ENCODE measurements at places on chromosomes 1 and 21. TPM values are rescaled to one million over a fixed set of nuclear protein-coding genes. Genes with fewer than 3 reads are reported as not detected.

DNA sequence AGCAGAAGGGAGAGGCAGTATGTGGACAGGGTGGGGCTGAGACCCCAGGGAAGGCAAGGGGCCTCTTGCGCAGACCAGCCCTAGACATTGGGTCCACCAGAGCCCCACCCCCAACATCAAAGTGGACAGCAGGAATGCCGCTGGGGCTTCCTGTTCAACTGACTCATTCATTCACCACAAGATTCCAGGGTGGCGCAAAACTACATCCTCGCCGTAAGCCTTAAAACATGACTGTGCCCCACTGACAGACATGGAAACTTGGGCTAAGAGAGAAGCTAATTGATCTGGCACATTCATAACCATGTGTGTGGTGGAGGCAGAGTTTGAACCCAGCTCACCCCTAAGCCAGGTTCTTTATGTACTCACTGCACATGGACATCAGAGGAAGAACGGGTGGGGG, 14.0 kb downstream of the COL16A1 start:
- DNase-seq = no peak

DNA sequence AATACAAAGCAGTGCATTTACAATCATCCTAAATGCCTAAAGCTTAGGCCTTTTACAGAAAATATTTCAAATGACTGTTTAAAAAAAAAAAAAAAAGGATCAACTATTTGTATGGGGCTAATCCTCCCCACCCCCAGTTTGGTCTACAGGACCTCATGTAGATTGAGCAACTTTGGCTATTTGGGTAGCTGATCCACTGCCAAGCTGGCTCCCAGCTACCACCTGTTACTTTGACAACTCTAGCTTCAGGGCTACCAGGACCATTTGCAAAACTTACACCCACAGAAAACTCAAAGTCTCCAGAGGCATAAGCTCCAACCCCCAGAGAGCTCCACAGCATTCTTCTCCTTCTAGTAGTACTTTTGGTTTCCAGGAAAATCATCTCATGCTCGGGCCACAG, 29.4 kb downstream of the JAK1 start:
- DNase-seq = no peak

- no peak for DNase-seq
Observed at GRCh38 chr1:92536211-92536979, 49.7 kb upstream of the GFI1 start.

DNA sequence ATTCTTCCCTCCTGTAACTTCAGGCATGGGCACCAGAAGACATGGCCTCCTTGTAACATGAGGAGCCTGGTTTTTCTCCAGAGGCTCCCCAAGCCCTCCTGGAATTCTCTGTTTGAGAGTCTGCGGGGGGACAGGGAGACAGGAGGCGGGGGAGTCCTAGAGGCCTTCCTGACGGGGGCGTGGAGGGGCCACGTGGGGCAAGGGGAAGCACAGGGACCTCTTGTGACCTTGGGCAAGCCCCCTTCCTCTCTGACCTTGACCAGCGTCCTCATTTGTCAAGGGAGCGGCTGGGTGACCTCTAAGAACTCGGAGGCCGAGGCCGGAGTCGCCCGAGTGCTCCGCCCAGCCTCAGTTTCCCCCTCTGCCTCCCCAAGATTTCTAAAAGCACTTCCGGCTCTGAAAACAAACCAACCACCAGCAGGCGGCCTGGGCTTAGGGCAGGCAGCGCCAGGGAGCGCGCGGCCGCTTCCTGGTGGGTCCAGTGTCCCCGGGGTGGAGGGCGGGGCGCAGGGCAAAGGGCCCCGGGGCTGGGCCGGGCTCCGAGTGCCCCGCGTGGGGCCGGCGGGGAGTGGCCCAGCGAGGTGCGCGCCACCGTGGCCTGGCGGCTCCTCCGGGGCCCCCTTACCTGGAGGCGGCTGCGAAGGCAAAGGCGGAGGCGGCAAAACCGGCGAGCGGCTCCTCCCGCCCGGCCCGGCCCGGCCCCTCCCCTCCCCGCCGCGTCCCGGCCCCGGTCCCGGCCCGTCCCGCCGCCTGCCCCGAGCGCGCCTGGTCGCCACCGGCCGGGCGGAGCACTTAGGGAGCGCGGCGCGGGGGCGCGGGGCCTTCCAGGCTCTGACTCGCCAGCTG, at the start of gene TMCO4:
Gene TMCO4, minus strand, starts transcription at position 687 of the 846 bp plus-strand sequence. CDS start 19,158 bp downstream, outside the sequence.
- DNase-seq = peak; percentile 81

GRCh38 chr1:81978945-81979344, 178.2 kb downstream of the ADGRL2 start:
- DNase-seq = no peak

GRCh38 chr1:53893999-53894636, at the start of gene DIO1:
DIO1 (plus strand) TSS chr1:53894187; CDS start chr1:53894211, 24 bp downstream.
- no peak for DNase-seq

DNA sequence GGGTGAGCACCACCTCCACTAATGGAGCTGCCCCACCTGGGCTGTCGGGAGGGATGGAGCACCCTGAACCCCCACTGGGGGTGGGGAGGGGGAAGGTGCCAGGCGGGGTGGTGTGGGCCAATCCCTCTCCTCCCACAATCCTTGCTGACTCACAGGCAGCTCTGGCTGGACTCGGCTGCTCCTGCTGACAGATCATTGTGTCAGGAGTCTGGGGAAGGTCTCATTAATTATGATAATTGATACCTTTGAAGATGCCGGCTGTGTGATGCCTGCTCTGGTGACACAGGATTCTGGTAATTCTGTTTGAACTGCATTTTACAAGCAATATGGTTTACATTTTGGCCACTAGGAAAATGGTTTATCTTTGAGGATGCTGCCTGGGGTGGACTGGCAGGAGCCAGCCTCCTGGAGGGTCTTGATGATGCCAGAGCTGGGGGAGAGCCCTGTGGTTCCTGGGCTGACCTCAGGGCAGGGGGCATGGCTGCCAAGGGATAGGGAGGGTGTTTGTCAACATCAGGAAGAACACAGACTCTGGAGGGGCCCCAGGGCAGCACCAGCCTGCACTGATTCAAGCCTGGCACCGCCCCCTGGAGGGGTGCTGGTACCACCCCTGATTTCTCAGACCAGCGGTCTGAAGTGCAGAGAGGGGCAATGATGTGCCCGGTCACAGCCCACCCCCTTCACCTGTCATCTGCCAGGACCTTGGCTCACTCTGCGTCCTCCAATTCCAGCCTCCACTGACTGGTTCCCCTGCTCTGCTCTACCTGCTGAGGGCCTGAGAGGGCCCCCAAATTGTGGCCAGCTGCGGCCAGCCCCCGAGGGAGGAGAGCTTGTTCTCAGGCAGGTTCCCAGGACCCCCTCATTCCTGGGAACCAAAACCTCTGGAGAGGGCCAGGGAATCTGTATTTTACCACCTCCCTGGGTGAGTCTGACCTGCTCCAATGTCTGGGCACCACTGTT, 338.8 kb downstream of the MATN1 start:
- peak; percentile 34 for DNase-seq

- no peak for DNase-seq
Observed at GRCh38 chr1:226657895-226658545, 81.1 kb downstream of the ITPKB start.

GRCh38 chr1:67853704-67854103, 20.4 kb upstream of the GNG12 start:
- DNase-seq = no peak

DNA sequence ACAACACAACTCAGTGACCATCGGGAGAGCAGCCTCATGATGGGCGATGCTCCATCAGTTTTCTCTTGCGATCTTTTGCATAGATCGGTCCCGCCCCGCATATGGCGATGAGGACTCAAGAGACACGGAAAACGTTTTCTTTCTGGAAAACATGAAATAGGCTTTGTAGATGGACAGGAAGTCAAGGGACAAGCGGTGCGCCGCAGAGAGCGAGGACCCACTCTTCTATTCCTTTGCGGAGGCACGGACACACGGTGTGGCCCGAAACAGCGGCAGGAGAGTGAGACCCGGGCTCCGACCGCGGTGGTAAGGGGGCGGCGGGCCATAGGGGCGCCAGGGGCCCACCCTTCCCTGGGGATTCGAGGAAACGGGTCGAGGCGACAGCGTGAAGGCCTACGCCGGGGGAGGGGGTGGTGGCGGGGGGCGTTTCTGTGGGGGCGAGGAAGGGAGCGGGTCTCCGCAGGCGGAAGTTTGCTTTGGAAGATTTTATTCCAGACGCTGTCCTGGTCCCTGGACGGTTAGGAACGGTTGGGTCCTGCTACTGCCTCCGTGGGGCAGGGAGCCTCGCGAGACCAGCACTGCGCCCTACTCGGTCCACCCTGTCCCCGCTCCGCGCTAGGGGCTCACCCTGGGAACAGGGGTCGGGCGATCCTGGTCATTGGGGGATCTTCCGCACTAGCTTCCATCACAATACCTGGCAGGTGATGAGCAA, 796 bp upstream of the TDRKH start:
- no peak for DNase-seq

GRCh38 chr1:185808631-185809030, 74.4 kb downstream of the HMCN1 start:
- no peak for DNase-seq

GRCh38 chr1:93549811-93550210, 101.9 kb downstream of the FNBP1L start:
- DNase-seq = no peak

DNA sequence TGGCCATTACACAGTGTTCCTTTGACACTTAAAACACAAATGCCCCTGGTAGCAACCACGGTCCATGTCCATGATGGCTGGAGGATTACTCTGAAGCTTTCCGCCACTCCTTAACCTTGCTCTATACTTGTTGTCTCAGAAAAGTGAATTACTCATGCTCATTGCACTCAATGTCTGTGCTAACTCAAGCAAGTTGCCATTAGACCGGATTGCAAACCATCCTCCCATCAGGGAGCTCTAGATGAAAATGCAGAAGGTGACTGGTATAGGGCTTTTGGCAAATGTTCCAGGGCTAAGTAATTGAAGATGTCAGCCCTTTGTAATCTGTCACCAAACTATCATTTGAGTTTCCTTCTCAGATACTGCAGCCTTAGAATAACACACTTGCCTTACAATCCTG, 1288.3 kb upstream of the B3GALT2 start:
- DNase-seq = no peak

DNA sequence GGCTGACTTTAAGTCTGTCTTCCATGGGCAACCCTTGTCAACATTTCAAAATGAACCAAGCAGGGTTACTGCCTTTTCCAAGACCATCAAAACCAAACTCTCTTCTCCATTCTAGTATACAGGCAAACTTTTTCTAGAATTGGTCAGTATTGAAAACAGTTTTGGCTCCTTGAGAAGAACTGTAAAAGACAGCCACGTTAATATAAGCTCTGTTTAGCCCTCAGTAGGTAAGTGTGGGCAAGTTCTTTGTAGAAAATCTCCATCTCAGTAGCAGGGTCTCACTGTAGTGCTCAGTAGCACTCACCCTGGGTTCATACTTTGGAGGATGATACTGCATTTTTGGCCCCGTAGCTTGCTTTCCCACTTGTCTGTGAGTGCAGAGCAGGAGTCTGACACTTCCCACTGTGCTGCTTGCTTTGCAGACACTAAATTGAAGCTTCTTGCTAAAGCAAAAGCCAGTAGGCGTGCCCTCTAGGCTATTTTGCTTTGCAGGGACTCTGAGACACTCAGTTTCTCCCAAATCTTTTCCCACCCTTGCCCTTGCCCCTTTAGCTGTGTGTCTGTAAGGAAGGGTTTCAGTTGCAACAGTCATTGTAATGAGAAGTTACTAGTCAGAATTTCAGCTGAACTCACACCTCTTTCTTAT, 34.3 kb upstream of the CACYBP start:
- no peak for DNase-seq

DNA sequence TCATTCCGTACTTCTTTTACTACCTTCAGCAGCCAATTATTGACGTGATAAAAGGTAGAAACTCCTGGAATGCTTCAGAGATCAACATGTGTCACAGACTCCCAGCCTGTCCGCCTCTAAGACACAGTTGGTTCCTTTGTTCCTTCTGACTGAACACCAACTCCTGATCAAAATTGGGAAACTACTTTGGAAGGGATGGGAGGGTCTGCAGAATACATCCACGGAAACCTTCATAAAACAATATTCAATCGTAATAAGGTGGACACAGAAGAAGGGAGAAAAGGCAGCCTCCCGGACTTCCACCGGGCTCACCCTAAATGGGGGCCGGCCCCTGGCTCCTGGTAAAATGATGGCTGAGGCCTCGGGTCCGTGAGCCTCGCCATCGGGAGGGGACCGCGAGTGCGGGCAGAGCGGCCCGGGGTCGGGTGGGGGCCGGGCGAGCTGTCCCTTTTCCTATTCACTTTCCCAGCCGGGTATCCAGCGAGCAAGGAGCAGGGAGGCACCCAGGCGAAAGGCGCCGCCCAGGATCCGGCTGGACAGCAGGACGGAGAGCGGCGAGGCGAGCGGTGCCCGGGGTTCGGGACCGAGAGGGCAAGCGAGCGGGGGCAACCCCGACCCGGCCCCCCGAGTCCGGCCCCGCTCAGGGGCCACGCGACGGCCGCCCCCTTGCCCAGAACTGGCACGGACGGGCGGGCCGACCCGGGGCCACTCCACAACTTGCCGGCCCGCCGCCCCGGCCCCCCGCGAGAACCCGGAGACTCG, 805 bp downstream of the NRIP1 start:
- DNase-seq = no peak

- DNase-seq = no peak
Observed at GRCh38 chr1:74952786-74953185, 181.4 kb upstream of the LHX8 start.

DNA sequence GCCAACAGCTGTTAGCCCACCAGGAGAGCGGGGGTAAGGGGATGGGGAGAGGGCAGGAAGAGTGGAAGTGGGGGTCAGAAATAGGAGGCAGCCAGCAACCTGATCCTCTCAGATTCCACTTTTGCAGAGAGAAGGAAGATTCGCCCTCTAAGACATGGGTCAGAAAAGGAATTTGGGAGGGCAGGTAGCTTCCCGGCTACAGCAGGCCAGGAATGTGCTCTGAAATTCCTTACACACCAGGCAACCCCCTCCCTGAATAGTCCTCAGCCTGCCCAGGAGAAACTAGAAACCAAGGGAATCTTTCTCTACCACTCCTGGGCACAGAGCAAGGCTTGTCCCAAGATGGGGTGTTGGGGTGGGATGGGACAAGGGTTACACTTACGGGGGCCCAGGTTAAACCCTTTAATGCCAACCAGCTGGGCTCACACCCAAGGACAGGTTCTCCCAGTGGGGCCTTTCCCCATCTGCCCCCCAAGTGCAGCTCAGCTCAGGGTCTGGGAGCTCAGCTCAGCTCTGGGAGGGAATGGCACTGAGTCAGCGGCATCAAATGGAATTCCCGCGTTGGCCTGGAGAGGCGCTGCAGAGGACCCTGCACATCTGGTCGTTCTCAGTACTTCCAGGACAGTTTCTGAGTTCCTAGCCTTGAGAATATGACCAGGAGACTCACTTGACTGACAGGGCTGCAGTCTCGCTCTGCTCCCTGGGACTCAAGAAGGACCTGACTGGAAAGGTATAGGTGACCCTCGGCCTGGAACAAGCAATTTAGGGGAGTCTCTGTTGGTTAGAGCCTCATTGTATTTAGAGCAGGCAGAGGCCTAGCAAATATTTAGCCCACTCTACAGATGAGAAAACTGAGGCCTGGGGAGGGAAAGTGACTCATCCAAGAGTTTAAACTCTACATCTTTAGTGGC, 761 bp downstream of the TNNT2 start:
- DNase-seq = no peak

The HTR6 gene
- not detected for total RNA-seq

The RHOC gene
- total RNA-seq = 77.2 TPM

The UBASH3A gene
- total RNA-seq = 9.2 TPM

The HAPLN2 gene
- total RNA-seq = not detected

The PRR9 gene
- not detected for total RNA-seq

Data from natural killer cell treated with Interleukin-12 subunit alpha and Interleukin-12 subunit beta and Interleukin-15 and Interleukin-18, amount 100 ng/mL, for 72 hours (primary cell).